ENCODE measurements at places on chromosomes 6 and 20.

DNA sequence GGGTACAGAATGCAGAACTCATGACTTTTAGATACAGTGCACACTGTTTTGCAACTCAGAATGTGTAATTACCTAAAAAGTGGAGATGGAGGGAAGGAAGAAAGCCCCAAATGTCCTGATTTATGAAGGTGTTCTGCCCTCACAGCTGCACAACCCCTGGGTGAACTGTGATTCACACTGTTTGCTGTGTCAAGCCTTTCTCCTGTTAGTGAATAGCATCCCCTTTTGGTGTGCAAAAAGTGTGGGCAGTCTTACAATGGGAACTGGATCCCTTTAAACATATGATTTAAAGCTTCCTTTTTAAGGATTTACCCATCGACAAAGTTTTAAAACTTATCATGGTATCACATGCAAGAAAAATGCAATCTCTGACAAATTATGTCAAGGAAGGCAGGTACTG is 633.4 kb upstream of the EPHA7 start:
- DNase-seq: no peak

DNA sequence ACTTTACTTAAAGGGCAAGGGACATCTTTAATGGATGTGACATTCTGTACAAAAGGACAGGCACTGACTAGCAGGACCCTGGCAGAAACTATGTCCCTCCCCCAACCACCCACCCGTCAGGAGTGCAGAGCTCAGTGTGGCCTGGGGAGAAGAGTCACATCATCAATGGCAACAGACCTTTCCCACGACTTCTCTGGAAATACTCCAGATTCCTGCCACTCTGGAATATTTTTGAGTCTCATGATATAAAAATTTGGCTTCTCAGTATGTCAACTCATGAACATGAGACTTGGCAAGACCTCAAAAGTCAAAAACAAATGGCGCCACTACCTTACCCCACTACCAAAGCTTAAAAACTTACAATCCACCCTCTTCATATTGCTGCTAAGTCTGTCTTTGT is 118.3 kb downstream of the SLC23A2 start:
- DNase-seq: no peak

DNA sequence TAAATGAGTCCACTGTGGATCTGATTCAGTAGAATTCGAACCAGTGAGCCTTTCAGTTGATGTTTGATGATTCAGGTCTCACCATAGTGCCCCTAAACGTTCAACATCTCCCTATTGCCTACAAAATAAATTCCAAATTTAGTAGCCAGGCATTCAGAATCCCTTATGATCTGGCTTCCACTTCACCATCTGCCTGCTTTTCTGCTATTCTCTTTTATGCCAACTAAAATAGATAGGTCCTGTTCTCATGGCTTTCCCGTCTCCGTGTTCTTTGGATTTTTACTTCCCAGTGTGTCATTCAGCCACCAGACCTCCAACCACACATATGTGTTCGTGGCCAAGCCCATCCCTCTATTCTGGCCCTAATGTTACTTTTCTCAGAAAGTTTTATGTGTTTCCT is 410.4 kb downstream of the LMBRD1 start:
- no peak for DNase-seq

DNA sequence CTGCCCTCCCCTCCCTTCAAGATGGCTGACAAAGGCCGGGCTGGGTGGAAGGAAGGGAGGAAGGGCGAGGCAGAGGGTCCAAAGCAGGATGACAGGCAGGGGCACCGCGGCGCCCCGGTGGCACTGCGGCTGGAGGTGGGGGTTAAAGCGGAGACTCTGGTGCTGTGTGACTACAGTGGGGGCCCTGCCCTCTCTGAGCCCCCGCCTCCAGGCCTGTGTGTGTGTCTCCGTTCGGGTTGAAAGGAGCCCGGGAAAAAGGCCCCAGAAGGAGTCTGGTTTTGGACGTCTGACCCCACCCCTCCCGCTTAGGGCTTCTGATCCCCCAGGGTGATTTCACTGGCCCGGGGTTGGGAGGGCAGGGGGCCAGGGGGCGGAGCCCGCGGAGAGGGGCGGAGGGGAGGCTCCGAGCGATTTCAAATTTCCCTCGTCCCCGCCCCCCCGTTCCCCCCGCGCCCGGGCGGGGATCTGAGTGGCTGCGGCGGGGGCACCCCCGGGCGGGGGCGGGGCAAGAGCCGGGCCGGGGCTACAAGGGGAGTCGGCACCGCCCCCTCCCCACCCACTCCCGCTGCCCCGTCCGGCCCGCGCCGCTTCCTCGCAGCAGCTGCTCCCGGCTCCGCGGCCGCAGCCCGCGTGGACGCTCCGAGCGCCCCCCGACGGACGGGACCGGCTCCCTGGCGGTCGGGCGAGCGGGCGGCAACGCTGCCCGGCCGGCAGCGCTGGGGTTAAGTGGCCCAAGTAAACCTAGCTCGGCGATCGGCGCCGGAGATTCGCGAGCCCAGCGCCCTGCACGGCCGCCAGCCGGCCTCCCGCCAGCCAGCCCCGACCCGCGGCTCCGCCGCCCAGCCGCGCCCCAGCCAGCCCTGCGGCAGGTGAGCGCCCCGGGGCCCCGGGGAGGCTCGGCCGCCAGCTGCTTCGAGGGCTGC is at the start of gene DNMT3B:
TSS of gene DNMT3B (plus strand) at position 555 of the 923 bp plus-strand sequence. CDS start 17,939 bp downstream, outside the sequence.
- peak; percentile 69 for DNase-seq

- peak; percentile 11 for DNase-seq
Measured at GRCh38 chr6:142943711-142944123, 1.3 kb downstream of the HIVEP2 start.

- DNase-seq: no peak
Measured at GRCh38 chr20:53901497-53902096, 168.8 kb downstream of the BCAS1 start.

GRCh38 chr20:5931411-5931810 is 18.9 kb downstream of the TRMT6 start:
- DNase-seq: no peak

DNA sequence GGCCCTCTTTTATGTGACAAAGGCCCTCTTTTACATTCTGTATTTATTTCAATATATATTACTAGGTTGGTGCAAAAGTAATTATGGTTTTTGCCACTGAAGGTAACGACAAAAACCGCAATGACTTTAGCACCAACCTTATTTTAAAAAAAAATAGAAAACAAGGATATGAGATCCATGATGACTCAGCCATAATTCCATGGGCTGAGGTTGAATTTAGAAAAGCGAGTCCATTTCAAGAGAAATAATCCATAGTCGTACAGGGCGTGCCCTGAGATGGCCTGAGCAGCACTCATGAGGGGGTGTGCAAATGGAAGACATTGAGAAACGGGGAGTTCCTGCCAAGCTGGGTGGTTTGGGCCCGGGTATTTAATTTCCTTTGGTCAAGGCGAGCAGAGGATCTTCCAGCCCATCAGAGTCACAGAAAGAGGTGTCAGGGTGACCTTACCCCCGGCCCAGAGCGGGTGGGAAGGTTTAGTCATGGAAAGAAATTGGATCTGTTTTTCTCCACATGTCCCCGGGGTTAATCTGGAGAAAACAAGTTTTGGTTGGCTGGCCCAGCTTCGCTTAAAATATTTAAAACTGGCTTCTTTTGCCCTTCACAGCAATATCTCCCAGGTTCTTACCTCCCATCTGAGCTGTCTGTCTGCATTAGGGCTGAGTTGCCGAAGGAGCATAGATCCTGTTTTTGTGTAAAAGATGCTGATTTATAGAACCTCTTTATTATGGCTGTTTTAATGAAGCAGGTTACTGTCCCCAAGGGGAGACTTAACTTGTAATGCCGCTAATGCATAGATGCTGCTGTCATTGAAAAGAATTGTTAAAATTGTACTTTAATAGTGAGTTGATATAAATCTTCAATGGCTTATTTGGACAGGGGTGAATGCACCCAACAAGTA is 255.6 kb downstream of the PREX1 start:
- DNase-seq: no peak

DNA sequence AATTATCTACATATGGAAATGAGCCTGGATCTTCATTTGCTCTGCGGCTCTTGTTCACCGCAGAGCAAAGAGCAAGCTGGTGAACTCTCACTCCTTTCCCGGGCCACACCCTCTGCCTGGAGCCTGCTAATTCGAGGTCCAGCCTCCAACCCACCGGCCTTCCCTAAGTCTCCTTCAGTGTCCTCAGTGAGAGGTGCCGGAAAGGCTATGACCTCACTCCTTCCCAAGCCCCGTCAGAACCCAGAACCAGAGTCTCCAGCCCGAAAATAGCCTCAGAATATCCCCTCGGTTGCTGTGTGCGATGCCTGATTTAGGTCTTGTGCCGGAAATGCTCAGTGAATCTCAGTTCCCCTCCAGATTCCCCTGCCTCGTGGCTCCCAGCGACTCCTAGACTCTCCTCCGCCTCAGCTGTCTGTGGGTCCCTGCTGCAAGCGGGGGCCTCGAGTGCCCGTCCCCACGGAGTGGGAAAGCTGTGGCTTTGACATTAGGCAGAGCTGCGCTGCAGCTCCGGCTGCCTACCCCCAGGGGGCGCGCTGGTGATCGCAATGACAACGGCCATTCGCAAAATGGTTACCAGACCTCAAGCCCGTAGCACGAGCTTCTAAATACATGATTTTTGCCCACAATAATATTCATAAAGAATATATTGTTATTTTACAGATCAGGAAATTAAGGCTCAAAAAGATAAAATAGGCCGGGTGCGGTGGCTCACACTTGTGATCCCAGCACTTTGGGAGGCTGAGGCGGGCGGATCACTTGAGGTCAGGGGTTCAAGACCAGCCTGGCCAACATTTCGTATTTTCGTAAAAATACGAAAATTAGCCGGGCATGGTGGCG is 4.1 kb upstream of the BNIP5 start:
- DNase-seq: peak; percentile 37

GRCh38 chr20:54212226-54212625 is 4.3 kb downstream of the PFDN4 start:
- no peak for DNase-seq

DNA sequence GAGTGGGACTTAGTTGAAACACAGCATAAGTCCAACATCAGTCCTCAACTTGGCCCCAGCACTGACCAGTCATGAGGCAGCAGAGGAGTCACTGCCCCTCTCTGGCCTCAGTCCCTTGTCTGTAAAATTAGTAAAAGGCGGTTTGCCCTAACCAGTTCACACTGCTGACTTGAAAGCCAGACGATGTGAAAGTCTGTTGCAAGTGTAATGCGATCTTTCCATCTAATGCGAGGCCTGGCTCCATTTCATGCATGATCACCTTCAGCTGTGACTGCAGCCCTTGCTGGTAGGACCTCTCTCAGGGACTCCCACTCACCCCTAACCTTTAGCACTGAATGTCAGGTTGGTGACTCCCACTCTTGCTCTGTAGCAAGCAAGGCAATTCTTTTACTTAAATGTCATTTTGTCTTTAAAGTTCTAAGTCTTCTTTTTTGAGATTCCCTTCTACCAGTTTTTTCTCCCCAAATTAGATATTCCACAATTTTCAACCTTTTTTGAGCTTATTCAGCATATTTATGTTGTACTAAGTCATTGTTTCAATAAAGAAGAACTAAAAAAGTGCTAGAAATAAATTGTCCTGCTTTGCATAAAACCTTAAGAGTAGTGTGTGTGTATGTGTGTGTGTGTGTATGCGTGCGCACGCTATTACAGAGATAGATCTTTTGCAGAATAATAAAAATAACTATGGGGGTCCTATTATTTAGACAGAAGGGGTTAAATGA is 245.5 kb downstream of the PACRG start:
- no peak for DNase-seq

GRCh38 chr6:43964659-43965570 is 162.3 kb downstream of the MRPL14 start:
- no peak for DNase-seq

GRCh38 chr20:14219801-14220461 is 117.5 kb downstream of the FLRT3 start:
- DNase-seq: no peak

- no peak for DNase-seq
Measured at GRCh38 chr6:65299236-65299635, 407.8 kb downstream of the EYS start.

GRCh38 chr6:81214414-81215091 is 537.9 kb downstream of the TENT5A start:
- no peak for DNase-seq

- no peak for DNase-seq
Measured at GRCh38 chr20:49669601-49670189, 44.0 kb downstream of the B4GALT5 start.

DNA sequence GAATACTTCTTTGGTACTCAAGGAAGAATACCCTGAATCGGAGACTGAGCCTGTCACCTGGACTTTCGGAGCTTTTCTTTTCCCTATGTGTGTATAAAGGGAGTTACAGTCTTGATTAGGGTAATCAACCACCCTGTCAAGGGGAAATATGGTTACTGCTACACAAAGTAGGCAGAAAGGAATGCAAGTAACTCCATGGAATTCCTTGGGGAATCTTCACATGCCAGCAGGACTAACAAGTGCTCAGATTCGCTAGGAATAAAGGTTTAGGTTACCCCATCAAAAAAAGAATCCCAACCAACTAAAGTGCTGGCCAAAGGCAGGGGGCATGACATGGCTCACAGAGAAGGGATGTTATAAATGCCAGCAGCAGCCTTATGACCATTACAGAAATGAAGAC is 10.4 kb downstream of the KCNS1 start:
- no peak for DNase-seq

- DNase-seq: no peak
Measured at GRCh38 chr6:16840725-16841124, 79.5 kb upstream of the ATXN1 start.

DNA sequence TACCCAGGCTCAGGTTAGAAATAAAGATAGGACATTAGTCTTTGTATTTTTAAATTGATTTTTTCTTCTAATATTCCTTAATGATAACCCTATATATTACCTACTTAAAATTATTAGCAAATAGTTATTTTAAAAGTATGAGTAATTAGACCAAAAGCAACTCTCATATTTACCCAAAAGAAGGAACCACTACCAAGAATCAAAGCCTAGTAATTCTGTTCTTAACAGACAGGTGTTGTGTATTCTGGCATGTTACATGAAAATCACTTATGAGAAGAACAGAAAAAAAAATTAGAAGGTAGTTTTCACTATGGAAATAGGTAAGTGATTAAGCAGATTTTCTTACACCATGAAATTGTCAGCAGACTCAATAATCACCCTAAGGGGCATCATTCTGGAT is 105.1 kb downstream of the ATG5 start:
- DNase-seq: no peak

GRCh38 chr6:148179786-148180185 is 162.9 kb upstream of the SASH1 start:
- DNase-seq: no peak

DNA sequence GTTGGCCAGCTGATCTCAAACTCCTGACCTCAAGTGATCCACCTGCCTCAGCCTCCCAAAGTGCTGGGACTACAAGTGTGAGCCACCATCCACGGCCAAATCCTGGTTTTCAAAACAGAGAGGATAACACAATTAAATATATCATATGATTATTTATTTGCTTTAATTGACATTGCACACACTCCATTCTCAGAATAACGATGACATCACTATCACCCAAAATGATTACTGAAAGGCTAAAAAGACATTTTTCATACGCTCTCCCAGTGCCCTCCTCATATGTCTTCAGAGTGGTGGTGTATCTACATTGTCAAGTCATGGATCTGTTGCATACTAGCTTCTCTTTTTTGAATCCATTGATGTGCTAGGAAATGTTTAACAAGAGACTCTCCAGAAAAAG is 18.5 kb upstream of the CEP43 start:
- no peak for DNase-seq
